ENCODE measurements at places on chromosomes 5 and 9.

DNA sequence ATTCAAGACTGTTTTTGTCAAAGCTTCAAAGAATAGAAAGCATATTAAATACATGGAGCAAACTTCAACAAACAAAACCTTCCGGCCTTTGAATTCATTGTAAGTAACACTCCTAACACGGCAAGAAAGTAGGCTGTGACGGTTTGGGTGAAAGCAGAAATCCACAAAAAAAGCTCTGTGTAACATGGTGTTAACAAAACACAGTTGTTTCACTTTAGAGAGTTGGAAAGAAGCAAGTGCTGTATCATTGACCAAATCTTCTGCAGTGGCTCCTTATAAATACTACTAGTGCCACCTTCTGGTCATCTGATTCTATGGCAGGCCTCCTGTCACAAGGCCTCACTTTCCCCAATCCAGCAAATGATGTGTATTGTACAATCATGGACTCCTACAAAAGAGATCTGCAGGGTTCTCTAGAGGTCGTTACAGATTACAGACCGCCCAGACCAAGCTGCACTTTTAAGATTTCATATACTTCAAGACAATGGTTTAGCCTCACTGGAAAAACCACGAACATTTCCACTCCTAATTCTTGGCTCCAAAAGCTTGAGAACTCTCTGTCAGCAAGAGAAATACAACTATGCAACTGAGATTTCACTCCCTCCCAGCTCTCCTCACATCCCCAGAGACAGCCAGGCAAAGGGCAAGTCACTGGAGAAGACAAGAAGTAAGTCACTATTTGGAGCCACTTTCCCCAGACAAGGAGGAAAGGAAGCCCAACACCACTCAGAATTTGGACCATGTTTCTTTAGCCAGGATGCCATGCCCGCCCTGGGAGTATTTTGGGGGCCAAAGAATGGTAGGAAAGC, 196.2 kb downstream of the DTWD2 start:
- peak; percentile 31 for DNase-seq

- DNase-seq, result no peak
Observed at GRCh38 chr9:20358207-20358606, 264.1 kb downstream of the MLLT3 start.

DNA sequence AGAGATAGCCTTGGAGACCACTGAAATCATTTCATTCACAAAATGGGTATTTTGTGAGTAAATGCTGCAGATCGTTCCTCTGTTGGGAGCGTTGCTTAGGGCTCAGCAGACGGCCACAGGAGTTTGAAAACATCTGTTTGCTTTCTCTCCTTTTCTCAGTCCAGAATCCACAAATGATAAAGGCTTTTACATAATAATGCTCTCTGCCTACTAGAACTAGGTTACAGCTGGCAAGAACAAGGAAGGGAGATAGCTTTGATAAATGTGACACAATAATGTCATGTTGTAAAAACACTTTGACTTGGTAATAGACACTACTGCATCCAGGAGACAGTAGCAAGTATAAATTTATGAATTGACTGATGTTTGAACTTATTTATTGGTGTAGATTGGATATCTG, 1072.4 kb upstream of the CDH6 start:
- DNase-seq, result no peak

GRCh38 chr5:131262953-131263541, 806 bp upstream of the CDC42SE2 start:
- no peak for DNase-seq

Measured in NCI-H524 treated with DMSO at 0.1 percent for 48 hours (cell line).